ENCODE measurements at places on chromosomes 4 and X.

DNA sequence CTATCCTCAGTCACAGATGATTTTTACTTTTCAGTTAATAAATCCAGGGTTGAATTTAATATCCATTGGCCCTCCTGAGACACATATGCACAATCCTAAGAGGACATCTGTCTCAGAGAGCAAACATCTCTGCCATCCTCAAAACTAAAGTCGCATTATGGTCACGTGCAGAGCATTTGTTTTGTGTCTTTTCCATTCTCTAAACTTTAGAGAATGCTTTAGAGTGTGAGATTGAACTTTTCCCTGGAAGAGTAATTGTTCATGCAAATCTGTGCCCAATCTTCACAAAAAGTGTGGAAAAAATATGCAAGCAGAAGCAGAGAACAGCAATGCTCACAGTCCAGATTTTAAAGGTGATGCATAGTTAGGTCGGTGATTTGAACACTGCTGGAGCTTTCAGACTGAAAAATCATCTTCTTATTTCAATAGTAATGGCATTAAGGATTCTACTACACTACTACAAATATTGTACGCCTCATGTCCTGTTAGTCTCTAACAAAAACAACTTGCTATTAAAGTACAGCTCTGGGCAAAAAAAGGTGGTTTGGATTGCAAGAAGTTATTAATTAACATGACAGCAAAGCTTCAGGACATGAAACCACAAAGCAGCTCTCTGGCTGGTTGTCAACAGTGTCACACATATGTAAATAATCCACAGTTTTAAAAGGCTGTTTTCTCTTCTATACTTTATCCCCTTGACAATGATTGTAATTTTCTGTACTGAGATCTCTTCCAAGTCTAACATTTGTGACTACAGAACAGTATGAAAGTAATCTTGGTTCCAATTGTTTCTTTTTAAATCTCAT, 19.9 kb downstream of the DCHS2 start:
- DNase-seq = no peak

DNA sequence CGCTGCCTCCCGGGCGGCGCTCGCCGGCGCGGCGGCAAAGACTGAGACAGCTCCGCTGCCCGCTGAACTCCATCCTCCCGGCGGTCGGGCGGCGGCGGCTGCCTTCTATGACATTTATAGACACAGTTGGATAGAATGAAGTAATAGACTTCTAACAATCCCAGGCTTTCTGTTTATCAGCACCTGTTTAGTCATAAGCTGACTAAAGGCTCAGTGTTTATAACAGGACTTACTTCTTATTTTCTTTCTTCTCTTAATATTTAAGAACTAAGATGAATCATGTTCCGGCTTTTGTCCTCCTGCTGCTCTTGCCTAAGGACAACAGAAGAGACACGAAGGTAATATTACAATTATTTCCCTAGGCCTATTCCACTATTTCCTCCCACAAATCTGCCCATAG, 3.9 kb downstream of the ARL13A start:
- no peak for DNase-seq

GRCh38 chrX:110322603-110323002, 4.7 kb upstream of the AMMECR1 start:
- DNase-seq = peak; percentile 46

DNA sequence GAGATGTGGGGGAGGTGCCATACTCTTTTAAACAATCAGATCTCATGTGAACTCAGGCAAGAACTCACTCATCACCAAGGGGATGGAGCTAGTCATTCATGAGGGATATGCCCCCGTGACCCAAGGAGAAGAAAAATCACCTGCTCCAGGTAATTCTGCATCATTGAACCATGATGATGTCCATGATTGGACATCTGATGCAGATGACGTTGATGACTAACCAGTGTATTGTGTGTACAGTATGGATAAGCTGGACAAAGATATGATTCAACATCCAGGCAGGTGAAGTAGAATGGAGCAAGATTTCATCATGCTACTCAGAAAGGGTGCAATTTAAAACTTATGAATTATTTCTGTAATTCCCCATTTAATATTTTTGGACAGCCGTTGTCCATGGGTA, 286.4 kb upstream of the SMIM31 start:
- no peak for DNase-seq

DNA sequence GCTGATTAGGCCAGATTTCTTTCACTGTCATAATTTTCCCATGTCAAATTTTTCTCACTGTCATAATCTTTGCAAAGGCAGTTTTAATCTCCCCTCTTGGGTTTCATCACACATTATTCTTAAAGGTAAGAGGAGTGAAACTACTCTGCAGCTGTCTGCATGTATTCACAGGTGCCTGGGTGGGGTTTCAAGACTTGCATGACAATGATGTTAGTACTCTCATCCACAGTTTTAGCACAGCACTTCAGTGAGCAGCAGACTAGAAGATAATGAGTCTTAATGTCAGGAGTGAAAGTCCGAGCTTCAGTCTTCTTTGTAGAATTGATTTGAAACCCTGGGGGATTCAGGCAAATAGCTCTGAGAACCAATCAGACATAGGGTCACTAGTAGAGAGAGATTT, 182.5 kb upstream of the GALNT7 start:
- DNase-seq = no peak

DNA sequence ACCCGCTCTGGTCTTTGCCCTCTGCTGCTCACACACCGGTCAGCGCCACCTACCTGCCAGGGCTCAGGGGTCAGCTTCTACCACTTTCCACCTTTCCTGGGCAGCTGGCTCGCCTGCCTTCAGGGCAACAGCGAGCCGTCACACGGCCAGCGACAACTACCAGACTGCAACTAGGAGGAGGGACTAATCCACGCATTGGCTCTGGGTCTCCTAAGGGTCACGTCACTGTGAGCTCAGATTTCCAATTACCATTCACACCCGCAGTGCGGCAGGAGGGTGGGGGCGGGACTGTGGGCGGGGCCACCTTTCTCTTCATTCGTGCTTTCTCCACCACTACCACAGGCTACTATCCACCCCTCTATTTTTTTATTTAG, at the start of gene BEX5:
Gene BEX5, minus strand, starts transcription at position 172 of the 374 bp plus-strand sequence. CDS start 1,712 bp downstream, outside the sequence.
- peak; percentile 52 for DNase-seq

DNA sequence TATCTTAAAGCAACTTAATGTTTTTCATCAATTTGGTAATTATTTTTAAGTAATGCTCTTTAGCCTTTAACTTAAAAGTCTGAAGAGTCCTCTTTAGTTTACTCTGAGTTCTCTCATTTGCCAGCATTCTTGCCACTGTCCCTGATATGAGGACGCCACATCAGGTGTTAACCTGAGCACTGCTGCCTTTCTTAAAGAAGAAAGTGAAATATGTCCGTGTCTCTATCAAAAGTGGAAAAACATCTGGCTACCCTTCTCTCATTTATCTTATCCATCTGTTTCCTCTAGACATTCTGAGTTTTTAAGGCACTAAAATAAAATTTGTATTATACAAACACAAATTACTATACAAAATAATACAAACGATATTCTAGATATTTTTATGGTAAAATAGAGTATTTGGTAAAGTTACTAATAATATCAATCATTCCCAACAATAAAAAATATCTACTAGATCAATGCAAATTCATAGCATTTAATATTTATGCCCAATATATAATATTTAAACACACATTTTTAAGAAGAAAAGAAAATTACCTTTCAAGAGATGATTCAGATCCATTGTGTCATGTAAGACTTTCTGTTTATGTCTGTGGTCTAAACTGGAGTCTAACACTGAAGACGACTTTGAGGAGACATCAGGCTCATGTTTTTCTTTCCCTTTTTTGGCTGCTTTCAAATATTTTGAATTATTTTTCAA, 14.0 kb downstream of the CFAP97 start:
- no peak for DNase-seq

Data from fibroblast of skin of right biceps (primary cell).